ENCODE measurements at places on chromosomes 7 and 10.

DNA sequence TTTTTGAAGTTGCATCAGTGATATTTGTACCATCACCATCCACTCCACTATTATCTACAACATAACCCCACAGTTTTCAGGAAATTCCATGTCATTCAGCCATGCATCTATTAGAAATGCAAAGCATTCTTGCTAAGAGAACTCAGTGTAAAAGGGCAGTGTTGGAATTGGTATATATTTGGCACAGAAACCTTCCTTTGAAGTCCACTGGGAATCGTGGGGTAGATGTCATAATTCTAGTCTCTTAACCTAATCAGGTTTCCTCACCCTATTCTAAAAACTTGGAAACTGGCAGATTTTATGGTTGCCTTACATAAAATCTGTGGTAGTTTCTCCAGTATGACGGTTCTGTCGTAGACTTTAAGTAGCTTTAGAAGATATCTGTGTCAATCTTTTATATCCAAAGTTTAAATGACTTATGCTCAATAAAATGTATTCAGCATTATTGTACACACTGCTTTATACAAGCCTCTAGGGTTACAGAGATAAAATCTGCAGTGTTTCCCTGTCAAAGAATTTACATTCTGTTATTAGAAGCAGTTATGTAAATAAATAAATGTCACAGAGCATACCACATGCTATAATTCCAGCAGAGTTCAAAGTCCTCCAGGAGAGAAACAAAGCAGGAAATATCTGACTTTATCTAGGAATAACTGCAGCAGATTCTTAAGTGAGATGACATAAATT is 704.4 kb upstream of the CELF2 start:
- DNase-seq, result no peak

GRCh38 chr7:122942059-122942458 is 53.4 kb downstream of the TAS2R16 start:
- no peak for DNase-seq

DNA sequence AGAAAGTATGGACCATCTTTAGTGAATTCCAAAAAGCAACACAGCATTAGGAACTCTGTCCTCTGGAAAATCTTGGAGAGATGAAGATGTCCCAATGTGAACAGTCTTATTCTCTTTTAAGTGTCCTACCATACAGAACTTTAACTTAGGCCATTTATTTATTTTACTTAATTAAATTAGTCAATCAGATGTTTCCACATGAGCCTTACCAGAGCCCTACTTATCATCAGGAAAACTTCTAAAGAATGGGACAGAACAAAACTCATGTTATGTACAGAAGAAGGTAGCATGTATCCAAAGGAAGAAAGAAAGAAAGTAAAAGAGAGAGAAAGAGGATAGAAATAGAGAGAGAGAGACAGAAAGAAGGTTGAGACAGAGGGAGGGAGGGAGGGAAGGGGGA is 276.4 kb downstream of the ETV1 start:
- no peak for DNase-seq

GRCh38 chr10:7484456-7485243 is 73.8 kb upstream of the SFMBT2 start:
- DNase-seq, result no peak

DNA sequence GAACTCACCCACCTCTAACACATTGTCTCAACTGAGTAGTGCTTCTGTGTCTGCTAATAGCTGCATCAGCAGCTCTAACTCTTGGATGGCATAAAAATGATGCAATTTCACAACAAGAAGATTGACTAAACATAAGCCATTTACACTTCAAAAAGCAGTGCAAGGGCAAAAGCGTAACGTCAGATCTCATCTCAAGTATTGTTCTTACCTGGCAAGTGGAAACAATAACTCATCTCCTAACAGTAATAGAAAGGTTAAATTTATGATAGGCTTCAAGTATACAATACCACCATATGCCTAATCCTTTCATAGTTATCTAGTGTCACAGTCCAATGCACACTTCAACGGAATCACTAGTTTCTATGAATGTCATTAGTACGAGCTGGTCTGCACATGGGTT is 14.8 kb downstream of the TPK1 start:
- DNase-seq, result no peak

- no peak for DNase-seq
Measured at GRCh38 chr10:36608251-36608650, 517.1 kb upstream of the ANKRD30A start.

DNA sequence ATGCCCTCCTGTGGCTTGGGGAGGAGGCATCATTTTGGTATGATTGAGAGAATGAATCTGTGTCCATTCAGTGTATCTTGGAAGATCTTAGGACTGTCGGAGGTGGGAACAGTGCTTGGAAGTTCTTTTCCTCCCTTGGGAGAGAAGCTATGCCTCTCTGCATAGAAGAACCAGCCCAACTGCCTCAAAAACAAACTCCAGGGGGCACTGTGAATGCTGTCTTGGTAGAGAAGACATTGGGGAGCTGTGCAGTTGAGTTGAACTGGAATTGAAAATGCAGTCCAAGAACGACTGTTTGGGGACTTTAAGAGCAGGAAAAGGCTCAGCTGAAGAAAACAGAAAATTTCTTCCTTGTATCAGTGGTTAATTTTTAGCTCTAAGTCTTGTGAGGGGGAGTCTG is 4.9 kb upstream of the GJD4 start:
- no peak for DNase-seq

Measured in H7 (cell line).